NCI-H460 (cell line): ENCODE measurements at places on chromosomes 1 and 21.

DNA sequence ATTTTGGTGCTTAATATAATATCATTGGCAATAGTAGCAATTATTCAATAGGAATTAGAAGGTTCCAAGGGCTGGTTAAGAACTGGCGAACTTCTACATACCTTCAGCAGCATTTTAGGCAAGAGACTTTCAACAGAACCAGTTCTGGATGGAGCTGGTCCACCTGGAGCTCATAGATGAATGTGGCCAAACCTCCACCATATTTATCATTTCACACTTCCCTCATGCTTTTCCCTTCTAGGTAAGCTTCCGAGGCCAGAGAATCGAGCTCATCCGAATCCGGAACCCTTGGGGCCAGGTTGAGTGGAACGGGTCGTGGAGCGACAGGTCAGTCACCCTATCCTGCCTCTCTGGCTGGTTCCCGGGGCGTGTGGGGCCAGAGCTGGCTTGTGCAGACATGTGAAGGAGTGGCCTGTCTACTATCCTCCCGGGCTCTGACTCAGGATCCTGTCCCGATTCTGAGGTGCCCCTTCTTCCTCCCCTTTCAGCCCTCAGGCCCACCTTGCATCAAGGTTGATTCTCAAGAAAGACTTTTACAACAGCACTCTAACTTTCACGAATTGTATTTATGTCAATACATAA is 24.7 kb downstream of the CAPN9 start:
- no peak for DNase-seq

DNA sequence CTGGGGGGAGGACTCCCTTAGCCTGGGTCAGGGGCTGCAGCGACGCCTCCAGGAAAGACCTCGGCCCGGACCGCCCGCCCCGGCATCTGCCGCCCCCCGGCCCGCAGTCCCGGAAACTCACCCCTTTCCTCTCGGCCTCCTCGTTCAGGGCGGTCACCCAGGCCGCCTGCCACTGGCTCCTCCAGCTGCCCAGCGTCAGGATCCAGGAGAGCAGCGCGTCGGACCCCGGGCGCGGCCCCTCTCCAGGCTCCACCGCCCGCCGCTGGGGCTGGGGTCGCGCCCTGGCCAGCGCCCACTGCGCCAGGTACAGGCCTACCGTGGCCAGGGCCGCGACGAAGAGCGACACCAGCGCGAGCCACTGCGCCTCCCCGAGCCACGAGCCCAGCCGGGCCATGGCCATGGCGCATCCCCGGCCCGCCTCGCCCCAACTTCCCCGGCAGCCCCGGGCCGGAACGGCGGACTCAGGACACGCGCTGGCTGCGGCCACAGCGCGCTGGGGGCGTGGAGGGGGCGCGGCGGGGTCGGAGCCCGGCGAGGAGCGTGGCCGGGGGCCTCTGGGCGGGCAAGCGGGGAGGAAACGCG is 478 bp downstream of the C2CD2 start:
- DNase-seq, result no peak

DNA sequence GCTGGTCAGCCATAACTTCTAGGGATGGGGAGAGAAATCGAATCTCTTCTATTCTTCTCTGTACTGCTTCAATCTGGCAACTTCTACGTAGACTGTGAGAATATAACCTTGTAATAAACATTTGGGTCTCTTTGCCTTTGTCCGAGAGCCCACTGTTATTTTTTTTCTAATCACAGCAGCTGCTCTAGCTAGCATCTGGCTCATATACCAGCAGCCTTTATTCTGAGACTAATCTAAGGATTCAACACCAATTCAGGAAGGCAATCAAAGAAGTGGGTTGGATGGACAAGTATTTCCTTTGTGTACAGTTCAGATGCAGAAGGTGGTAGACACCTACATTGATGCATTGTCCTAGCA is 15.6 kb downstream of the PCP4 start:
- no peak for DNase-seq

DNA sequence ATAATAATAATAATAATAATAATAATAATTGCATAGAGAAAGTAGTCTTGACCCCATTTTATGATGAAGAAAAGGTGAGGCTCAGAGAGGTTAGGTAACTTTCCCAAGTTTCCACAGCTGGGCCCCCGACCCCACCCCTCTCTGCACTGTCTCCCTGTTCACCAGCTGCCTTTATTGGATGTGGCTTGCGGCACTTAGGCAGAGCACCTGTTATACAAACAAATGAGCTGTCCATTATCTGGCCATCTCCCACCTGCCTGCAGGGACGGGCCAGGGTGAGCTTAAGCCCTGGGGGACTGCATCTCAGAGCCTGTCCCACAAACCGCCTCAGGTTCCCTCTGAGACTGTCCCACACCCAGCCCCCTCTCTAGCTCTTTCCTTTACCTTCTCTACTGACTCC is 10.1 kb upstream of the EFNA1 start:
- no peak for DNase-seq

- no peak for DNase-seq
Measured at GRCh38 chr1:205589046-205589445, 42.8 kb downstream of the ELK4 start.

DNA sequence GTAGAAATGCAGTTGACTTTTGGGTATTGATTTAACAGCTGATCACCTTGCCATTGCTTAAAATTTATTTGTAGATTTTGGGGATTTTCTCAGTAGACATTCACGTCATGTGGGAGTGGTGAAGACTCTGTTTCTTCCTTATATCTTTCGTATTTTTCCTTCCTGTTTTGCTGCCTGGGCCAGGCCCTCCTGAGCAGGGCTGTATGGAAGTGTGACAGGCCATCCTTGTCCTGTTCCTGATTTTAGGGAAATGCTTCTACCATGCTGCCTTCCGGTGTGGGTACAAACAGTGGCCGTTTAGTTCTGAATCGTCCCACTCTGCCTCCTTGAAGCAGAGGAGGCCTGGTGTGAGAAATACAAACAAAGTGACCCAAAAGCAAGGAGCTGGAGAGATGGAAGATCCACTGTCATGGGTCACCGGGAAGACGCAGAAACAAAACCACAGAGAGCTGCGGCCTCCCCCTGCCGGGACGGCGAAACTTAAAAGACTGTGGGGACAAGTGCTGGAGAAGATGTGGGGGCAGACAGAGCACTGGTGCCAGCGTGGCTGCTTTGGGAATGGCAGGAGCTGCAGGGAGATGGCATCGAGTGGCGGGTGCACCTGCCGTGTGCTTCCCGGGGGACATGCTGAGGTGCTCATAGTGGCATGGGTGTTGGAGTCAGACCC is 7.6 kb downstream of the AGPAT3 start:
- no peak for DNase-seq

DNA sequence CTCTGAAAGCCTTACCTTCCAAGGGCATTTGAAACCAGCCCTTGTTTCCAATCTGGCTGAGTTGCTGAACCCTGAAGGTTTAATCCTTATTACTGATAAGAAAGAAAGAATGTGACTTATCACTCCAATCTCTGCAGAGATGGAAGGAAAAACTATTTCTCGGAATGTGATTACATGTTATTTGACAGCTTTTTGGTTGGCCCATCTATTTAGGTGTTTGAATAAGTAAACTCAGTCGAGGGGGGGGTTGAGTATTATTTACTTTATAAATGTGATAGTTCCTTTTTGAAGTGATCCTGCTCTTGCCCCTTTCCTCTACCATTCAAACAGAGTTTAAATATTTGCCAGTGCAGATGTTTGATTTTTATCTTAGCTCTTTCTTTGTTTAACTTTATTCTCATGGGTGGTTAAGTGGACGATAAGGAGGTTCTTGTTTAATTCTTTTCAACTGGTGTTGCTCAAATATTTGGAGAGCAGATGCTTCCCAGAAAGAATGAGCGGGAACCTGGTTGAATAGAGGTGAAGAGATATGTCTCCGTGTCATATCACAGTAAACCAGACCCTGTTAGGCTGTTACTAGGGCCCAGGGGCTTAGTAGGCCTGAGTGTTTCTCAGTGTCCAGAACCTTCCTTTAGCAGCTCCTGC is 126.1 kb downstream of the CACHD1 start:
- DNase-seq, result no peak
